Fibroblast of lung (primary cell): ENCODE measurements at places on chromosomes 12 and 14. TPM values are rescaled to one million over a fixed set of nuclear protein-coding genes. Genes with fewer than 3 reads are reported as not detected.
A peak's percentile ranks its signal among the peaks of the same experiment; 100 is the strongest.

DNA sequence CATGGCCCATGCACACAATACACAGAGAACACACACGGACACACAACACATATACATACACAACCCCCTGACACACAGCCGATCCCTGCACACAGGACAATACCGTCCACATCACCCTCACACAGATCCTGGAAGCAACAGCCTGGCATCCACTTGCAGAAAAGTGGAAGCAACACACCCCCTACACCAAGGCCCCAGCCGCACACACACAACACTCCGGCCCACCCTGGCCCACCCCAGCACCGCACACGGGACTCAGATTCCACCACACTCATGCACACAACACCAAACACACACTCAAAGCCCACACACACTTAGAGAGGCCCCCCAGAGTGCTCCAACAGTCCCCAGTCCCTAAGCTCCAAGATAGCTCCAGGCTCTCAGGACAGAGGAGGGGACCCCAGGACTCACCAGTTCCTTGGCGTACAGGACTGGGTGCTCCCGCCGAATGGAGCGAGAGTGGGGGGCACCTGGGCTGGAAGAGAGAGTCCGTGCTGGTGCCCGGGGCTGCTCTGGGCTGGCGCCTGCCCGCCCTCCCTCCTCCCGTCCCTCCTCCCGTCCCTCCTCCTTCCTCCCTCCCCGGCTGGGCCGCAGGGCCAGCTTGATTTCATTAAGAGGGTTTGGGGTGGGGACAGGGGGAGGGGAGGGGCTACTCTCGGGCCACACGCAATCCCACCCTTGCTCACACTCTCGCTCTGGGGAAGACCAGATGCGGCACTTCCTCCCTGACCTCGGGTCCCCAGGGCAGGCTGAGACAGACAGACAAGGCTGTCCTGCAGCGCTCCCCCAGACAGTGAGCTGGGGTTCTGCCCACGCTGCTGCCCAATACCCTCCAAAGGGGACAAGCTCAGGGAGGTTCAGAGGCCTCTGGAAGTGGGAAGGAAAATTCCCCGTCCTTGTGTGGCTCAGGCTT, at the start of gene TMEM119:
TMEM119 (minus strand) TSS at position 526 of the 913 bp plus-strand sequence. CDS start 5,701 bp downstream, outside the sequence.
- no peaks in the 10 kb centered on the region for H3K27me3 ChIP-seq
- H3K4me1 ChIP-seq, result peaks cover 19% of the 10 kb centered on the region
- peaks cover 12% of the 10 kb centered on the region for H3K36me3 ChIP-seq
- H3K4me3 ChIP-seq, result peak within 1 kb of the TSS; percentile 97
- H3K27ac ChIP-seq, result peak within 1 kb of the TSS; percentile 72

GRCh38 chr12:111435661-111436201, 30.0 kb downstream of the SH2B3 start:
- no peaks in the 10 kb centered on the region for H3K27me3 ChIP-seq
- H3K36me3 ChIP-seq, result no peaks in the 10 kb centered on the region
- peak; percentile 40 for DNase-seq
- no peak overlapping the region for H3K4me3 ChIP-seq
- H3K4me1 ChIP-seq, result peaks cover 34% of the 10 kb centered on the region

DNA sequence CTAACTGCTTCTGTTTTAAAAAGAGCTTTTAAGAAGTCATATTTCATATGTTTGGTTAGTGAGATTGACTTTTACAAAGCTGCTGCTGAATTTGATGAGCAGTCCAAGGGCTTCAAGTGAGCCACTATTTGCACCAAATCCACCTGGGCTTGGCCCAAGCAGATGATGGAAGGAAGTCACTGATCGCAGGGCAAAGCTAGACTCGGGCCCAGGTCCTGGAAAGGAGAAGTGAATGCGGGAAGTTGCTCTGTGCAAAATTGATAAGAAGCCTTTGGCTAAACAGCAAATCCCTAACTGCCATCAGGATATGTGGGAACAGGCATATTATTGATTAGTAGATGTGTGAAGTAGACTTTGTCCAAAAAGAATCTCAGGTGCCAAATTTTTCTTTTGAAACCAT, 30.5 kb downstream of the PLXNC1 start:
- DNase-seq, result no peak
- no peak overlapping the region for H3K27ac ChIP-seq
- no peaks in the 10 kb centered on the region for H3K4me1 ChIP-seq
- H3K4me3 ChIP-seq, result no peak overlapping the region
- H3K27me3 ChIP-seq, result no peaks in the 10 kb centered on the region
- H3K36me3 ChIP-seq, result no peaks in the 10 kb centered on the region

DNA sequence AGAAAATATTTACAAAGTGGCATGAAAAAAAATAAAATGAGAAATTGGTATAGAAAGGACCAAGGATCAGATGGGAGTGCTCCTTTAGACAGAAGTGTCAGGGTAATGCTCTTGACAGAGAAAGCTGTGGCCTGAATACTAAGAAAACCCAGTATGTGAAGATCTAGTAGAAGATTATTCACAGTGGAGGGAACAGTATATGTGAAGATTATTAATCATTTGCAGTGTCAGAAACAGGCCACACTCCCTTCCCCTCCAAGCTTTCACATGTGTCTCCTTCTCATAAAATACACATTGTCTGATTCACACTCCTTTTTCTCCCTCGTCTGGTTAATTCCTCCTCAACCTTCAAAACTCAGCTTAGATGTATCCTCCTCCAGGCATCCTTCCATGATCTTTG, 41.3 kb downstream of the CAPS2 start:
- H3K27ac ChIP-seq, result no peak overlapping the region
- H3K36me3 ChIP-seq, result no peaks in the 10 kb centered on the region
- H3K4me1 ChIP-seq, result no peaks in the 10 kb centered on the region
- H3K27me3 ChIP-seq, result no peaks in the 10 kb centered on the region
- H3K4me3 ChIP-seq, result no peak overlapping the region

GRCh38 chr14:76782885-76783566, 21.8 kb downstream of the VASH1 start:
- H3K27ac ChIP-seq, result no peak overlapping the region
- no peak overlapping the region for H3K4me3 ChIP-seq
- H3K4me1 ChIP-seq, result peaks cover 6% of the 10 kb centered on the region
- no peak for DNase-seq

DNA sequence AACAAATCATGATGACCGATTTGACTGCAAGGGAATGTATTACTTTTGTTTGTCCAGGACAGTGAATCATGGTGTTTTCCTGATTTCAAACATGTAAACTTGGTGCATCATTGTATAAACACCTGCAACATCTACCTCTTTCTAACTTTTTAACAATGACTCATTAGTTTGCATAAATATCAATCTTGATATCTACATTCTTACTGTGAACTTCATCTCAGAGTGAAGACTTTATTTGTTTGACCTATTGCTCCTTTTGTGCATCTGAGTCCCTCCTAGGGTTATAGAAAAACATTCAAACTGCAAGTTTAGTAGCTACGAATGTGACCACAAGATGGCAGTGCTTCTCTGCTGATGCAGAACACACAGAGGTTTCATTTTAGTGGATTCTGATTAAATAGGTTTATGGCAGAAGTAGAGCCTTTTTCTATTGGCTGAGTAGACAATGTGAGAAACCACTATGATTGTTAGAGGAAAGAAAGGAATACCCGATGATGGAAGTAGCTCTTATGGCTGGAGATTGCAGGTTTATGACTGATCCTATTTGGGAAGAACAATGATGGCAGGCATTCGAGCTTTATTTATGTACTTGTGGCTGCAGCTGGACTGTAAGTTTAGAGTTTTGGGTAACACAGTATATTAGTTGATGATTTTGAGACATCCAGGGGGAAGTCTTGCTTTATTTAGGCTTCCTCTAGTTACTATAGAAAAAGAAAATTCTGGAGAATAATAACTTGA, 244.2 kb upstream of the OR4E1 start:
- DNase-seq, result peak; percentile 58
- no peaks in the 10 kb centered on the region for H3K27me3 ChIP-seq
- no peak overlapping the region for H3K4me3 ChIP-seq
- H3K4me1 ChIP-seq, result no peaks in the 10 kb centered on the region
- no peak overlapping the region for H3K27ac ChIP-seq

DNA sequence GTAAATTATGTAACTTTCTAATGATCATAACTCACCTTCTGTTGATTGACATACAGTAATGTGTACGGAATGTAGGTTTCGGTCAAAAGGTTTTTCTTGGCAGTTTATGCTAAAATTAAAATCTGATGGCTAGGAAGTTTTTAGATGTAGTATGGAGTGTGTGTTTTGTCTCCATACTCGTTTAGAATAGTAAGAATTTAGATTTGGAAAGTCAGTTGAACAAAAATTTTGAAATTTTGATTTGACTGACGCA, 859 bp downstream of the PALS1 start:
- peak overlapping the region; percentile 85 for H3K27ac ChIP-seq
- H3K4me1 ChIP-seq, result peaks cover 2% of the 10 kb centered on the region
- no peaks in the 10 kb centered on the region for H3K27me3 ChIP-seq
- no peaks in the 10 kb centered on the region for H3K36me3 ChIP-seq
- peak overlapping the region; percentile 77 for H3K4me3 ChIP-seq
- no peak for DNase-seq

- peak overlapping the region; percentile 27 for H3K4me3 ChIP-seq
- peak overlapping the region; percentile 40 for H3K27ac ChIP-seq
- peak; percentile 81 for DNase-seq
These were observed 11.3 kb upstream of the ABHD12B start for GRCh38 chr14:50860478-50861086.

- DNase-seq, result no peak
- no peak overlapping the region for H3K27ac ChIP-seq
- no peaks in the 10 kb centered on the region for H3K4me1 ChIP-seq
- H3K4me3 ChIP-seq, result no peak overlapping the region
- H3K36me3 ChIP-seq, result no peaks in the 10 kb centered on the region
These were observed 198.6 kb downstream of the FLRT2 start for GRCh38 chr14:85728476-85729065.

GRCh38 chr14:89615421-89615820, 198.4 kb upstream of the FOXN3 start:
- no peaks in the 10 kb centered on the region for H3K36me3 ChIP-seq
- no peak overlapping the region for H3K27ac ChIP-seq
- peaks cover 8% of the 10 kb centered on the region for H3K4me1 ChIP-seq
- no peak overlapping the region for H3K4me3 ChIP-seq
- DNase-seq, result peak; percentile 49
- no peaks in the 10 kb centered on the region for H3K27me3 ChIP-seq

- no peak overlapping the region for H3K27ac ChIP-seq
- peaks cover 6% of the 10 kb centered on the region for H3K27me3 ChIP-seq
- H3K4me1 ChIP-seq, result no peaks in the 10 kb centered on the region
- H3K4me3 ChIP-seq, result no peak overlapping the region
- no peak for DNase-seq
- no peaks in the 10 kb centered on the region for H3K36me3 ChIP-seq
These were observed 31.2 kb upstream of the FOS start for GRCh38 chr14:75247286-75247922.

DNA sequence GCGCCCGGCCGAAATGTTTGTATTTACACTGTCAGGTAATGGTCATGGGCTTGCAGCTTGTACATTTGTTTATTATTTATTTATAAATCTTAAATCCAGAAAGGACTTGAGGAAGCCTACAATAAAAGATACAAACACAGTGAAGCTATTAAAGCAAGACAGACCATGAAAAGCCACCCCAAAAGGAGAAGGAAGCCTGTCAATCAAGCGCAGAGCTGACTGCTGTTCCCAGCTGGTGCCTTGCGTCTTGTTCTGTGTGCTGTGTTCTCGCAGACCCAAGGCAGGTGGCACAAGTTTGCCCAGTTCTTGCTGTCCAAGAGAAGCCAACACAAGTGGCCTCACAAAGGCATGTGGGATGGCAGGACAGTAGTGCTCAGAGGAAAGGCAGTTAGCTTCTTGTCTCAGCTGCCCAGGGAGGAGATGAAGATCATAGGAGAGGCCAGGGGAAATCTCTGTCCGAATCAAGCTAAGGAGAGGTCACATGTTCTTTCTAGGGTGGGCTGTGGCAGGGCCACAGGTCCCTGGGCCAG, 73.2 kb downstream of the SLC25A47 start:
- no peaks in the 10 kb centered on the region for H3K27me3 ChIP-seq
- H3K4me1 ChIP-seq, result peaks cover 6% of the 10 kb centered on the region
- DNase-seq, result no peak
- H3K36me3 ChIP-seq, result no peaks in the 10 kb centered on the region

DNA sequence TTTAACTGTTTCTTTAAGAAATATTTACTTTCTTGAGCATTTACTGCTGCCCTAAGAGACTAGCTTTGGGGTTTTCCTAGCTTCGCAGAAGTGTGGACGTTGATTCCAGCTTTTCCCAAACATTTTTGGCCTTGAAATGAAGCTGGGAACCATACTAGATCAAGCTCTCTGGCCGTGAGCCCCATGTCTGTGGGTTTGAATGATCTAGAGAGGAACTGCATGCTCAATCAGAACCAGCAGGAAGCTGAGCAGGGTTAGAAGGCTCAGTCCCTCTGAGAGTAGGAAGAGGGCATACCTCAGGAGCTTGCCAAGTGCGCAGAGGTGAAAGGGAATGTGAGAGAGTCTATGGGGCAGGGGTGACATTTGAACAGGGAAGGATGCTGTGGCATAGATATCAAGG, 292.1 kb downstream of the CACNA1C start:
- H3K4me1 ChIP-seq, result peaks cover 22% of the 10 kb centered on the region
- DNase-seq, result no peak
- no peaks in the 10 kb centered on the region for H3K27me3 ChIP-seq
- no peak overlapping the region for H3K27ac ChIP-seq
- no peaks in the 10 kb centered on the region for H3K36me3 ChIP-seq

DNA sequence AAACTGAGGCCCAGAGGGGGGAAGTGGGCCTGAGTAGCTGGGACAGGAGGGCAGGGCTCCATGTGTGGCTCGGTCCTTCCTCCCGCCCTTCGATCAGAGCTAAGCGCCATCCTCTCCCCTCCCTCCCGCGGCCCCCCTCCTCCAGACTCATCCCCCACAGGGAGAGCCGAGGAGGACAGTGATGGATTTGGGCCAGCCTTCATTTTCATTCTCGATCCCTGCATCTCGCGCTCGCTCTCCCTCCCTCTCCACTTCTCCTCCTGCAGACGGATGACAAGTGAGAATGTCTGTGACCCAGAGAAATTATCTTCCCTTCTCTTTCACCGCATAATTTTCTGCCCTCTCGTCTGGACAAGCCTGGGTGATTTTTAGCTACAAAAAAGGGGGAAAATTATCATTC, 183.3 kb downstream of the RBM19 start:
- H3K27ac ChIP-seq, result no peak overlapping the region
- H3K4me3 ChIP-seq, result no peak overlapping the region
- no peaks in the 10 kb centered on the region for H3K4me1 ChIP-seq
- no peak for DNase-seq

DNA sequence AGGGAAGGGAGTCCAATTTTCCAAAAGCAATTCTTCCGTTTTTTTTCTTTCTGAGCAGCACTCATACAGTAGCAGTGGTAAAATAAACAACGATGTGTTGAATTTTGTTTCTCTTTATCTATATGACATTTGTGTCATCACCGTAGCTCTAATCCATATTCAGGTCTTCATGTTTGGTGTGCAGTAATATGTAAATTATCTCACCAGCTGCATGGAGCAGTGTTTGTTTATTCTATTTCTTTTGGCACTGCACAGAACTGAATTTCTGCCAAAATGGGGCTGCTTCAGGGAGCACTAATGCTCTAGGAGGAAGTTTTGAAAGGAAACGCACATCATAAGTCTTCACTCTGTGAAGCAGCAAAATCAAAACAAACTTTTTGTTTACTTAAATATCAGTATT, 130.0 kb upstream of the NPAS3 start:
- no peaks in the 10 kb centered on the region for H3K36me3 ChIP-seq
- peak; percentile 69 for DNase-seq
- H3K27ac ChIP-seq, result no peak overlapping the region

GRCh38 chr12:52020539-52021336, 14.0 kb downstream of the TAMALIN start:
- no peaks in the 10 kb centered on the region for H3K27me3 ChIP-seq
- H3K27ac ChIP-seq, result no peak overlapping the region
- no peak overlapping the region for H3K4me3 ChIP-seq
- DNase-seq, result peak; percentile 28
- H3K36me3 ChIP-seq, result no peaks in the 10 kb centered on the region
- peaks cover under 1% of the 10 kb centered on the region for H3K4me1 ChIP-seq

GALC gene
- total RNA-seq, result 18.7 and 22.8 TPM in 2 replicates

SLC6A15 gene
- 0.77 and 0.99 TPM in 2 replicates for total RNA-seq

B4GALNT3 gene
- total RNA-seq, result not detected in 2 replicates

CMA1 gene
- total RNA-seq, result not detected in 2 replicates

PPFIA2 gene
- total RNA-seq, result 0.26 and 2.1 TPM in 2 replicates
